HFFc6 (cell line): ENCODE measurements at places on chromosomes 1 and 21. TPM values are rescaled to one million over a fixed set of nuclear protein-coding genes. Genes with fewer than 3 reads are reported as not detected.
A peak's percentile ranks its signal among the peaks of the same experiment; 100 is the strongest.

DNA sequence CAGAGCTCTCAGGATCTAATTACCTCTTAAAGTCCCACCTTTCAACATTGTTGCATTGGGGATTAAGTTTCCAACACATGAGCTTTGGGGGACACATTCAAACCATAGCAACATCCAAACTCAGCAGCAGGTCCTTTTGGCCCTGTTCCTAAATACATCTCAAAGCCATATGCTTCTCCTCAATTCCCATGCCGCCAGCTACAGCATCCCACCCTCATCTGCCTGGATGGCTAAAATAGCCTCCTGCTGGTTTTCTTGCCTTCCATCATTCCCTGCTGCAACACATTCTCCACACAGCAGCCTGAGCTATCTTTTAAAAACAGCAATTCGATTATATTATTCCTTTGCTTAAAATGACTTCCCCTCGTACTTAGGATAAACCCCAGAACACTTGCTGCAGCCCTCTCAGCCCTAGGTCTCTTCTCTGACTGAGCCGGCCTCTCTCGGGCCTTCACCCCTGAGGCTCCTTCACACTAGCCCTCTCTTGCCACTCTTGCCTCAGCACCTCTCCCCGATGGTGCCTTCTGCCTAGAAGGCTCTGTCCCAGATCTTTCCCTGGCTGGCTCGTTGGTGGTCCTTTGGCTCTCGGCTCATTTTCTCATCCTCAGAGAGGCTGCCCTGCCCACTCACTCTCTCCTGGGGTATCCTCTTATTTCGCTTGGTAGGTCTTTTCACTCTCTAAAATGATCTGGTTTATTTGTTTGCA, 16.5 kb downstream of the MYBPH start:
- H3K4me1 ChIP-seq, result peaks cover 15% of the 10 kb centered on the region
- DNase-seq, result no peak
- H3K36me3 ChIP-seq, result peaks cover 18% of the 10 kb centered on the region
- no peak overlapping the region for H3K27ac ChIP-seq
- H3K27me3 ChIP-seq, result peaks cover 6% of the 10 kb centered on the region
- no peak overlapping the region for H3K4me3 ChIP-seq

CASQ2 gene
- not detected in 3 replicates for total RNA-seq

PTCH2 gene
- 0.43 to 0.75 TPM (median 0.48 TPM) in 3 replicates for total RNA-seq

HFM1 gene
- total RNA-seq, result not detected in 3 replicates

DNA sequence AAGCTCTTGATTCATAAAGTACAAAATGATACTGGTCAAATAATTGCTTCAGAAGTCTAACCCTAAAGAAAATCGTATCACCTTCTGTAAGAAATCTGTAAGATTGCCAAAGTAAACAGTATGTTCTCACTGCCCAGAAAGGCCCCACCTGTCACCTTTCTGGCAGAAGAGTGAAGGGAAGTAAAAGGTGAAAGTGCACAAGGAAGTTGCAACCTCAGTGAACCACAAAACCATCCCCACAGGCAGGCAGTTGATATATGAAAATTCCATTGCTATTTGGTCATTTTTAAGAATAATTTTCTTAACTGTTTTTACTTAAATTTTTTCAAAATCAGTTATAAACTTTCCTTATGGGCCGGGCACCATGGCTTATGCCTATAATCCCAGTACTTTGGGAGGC, 48.5 kb upstream of the FBXO28 start:
- peak overlapping the region; percentile 61 for H3K27ac ChIP-seq
- no peaks in the 10 kb centered on the region for H3K27me3 ChIP-seq
- no peak for DNase-seq
- no peaks in the 10 kb centered on the region for H3K36me3 ChIP-seq

DNA sequence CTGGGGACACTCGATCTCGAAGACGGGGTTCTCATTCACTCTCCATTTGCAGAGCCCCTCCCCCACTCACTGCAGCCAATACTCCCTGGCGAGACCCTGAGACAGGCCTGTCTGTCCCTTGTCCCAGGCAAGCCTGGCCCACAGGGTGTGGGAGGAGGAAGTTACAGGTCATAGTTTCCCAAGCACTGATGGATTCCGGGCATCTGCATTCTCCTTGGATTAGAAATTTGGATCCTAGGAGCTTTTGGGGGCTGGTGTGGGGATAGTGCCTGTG, 11.3 kb downstream of the WNT3A start:
- H3K36me3 ChIP-seq, result no peaks in the 10 kb centered on the region
- H3K27ac ChIP-seq, result no peak overlapping the region
- no peak for DNase-seq
- H3K4me3 ChIP-seq, result no peak overlapping the region
- H3K4me1 ChIP-seq, result peaks cover 10% of the 10 kb centered on the region

DNA sequence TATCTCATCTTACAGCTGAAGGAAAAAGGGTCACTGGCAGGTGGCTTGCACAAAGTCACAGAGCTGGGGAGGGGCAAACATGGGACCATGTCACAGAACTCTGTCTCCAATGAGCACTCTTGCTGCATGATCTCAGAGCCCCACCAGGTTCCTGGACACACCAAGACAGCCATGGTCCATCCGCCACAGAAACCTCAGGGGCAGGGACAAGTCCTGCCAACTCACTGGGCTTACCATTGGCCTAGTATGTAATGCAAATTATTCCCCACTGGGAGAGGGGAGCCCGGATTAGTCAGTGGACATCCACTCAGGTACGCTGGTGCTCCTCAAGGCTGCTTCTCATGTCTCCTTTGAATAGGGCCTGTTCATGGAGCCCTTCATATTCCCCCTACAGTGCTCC, 14.2 kb downstream of the S100A7A start:
- no peak overlapping the region for H3K27ac ChIP-seq
- no peak for DNase-seq
- H3K4me1 ChIP-seq, result no peaks in the 10 kb centered on the region
- H3K36me3 ChIP-seq, result no peaks in the 10 kb centered on the region
